ENCODE measurements at places on chromosomes 1 and 21. TPM values are rescaled to one million over a fixed set of nuclear protein-coding genes. Genes with fewer than 3 reads are reported as not detected.

The BRINP3 gene
- not detected for total RNA-seq

The LEFTY1 gene
- not detected for total RNA-seq

The OPRD1 gene
- total RNA-seq = 2.2 TPM

DNA sequence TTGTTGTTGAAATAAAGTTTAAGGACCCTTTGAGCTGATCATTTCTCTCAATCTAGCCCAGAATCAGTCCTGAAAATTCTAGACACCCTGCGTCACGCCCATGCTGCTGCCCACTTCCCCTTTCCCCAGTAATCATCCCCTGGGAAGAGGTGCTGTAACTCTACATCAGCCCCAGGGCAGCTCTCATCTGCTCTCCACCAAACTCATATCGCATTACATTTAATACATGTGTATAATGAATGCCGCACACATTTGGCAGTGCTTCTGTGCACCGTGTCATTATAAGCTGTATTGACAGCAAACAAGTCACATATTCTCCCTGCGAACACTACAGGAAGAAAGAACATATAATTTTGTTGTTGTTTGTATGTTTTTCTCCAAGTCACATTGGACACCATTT lies 539.7 kb upstream of the DAB1 start:
- DNase-seq = no peak

All from vagina (tissue), 2 donors.